Activated CD4-positive, CD25-positive, alpha-beta regulatory T cell (primary cell): ENCODE measurements at places on chromosomes 3 and 15.

- DNase-seq = no peak
Observed at GRCh38 chr3:133277813-133278212, 122.0 kb upstream of the BFSP2 start.

DNA sequence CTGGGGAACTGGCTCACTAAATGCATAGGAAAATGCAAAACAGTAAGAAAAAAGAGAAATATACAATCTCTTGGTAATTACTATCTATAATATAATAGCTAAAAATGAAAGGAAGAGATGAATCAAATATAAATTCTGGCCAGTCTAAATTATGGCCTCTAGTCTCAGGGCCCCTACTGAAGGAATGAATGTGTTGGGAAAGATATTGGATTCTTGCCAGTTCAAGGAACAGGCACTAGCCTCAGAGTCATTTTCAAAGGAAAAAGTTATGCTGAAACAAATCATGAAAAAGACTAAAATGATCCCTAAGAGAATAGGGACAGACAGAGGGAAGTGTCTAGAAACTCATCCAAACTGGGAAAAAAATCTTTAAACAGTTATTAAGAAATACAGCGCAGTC, 62.4 kb downstream of the C3orf80 start:
- DNase-seq = no peak

DNA sequence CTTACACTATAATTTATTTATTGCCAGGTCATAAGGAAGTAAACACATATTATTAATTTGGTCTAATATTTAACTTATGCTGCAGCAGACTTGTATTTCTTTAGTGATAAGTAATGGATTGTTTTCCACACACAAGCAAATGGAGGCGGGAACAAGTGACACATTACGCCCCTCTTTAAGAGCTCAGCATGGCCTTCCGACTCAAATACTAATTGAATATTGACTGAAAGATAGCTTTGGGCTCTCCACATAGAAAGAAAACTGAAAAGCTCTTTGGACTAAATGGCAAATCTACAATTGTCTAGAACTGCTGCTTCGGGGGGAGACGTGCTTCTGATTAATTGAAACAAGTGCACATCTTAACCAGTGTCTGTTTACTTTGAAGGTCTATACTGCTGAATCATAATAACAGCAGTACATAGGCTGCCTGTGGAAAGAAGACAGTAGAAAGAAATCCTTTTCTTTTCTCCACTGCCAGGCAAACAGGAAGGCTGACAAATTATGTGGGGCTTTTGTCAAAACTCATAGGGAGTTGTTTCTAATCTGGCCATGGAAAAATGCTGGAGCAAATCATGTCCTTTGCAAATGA, 15.9 kb downstream of the CADPS start:
- DNase-seq = no peak

DNA sequence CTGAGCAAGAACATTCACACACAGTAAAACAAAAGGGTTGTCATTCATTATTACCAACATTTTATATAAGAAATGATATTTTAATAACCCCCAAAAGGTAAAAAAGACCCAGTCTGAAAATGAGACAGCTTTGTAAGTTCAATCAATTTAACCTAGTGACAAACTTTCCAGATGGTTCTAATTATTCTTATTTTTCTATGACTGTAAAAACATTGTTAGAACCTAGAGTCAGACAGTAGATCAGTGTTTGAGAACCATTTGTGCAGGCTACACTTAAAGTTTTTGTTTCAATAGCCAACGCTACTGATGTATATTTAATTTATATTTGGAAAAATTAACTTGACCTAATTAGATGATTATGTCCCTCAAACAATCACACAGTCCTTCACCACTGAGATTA, 708.4 kb upstream of the CBLB start:
- DNase-seq = no peak

DNA sequence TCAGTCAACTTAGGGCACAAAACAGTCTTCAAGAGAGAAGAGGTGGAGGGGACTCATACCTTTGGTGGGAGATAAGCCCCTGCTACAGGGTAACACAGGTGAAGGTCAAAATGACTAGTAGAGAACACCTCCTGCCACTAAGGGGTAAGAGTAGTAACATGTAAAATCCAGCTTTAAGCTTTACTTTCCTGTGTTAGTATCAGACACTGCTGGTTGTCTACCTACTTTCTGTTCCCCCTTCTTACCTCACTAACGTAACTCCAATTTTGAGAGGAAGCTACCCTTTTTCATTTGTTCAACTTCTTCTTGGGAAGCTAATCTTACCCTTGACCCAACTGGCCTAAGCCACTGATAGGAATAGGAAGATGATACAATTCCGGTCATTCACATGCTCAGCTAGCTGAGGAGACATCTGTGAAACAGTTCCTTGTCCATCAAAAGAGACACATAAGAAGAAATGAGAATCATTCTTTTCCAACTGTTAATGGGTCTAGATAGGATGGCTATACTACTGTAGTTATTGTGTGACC, 826.8 kb upstream of the CFAP20DC start:
- no peak for DNase-seq

DNA sequence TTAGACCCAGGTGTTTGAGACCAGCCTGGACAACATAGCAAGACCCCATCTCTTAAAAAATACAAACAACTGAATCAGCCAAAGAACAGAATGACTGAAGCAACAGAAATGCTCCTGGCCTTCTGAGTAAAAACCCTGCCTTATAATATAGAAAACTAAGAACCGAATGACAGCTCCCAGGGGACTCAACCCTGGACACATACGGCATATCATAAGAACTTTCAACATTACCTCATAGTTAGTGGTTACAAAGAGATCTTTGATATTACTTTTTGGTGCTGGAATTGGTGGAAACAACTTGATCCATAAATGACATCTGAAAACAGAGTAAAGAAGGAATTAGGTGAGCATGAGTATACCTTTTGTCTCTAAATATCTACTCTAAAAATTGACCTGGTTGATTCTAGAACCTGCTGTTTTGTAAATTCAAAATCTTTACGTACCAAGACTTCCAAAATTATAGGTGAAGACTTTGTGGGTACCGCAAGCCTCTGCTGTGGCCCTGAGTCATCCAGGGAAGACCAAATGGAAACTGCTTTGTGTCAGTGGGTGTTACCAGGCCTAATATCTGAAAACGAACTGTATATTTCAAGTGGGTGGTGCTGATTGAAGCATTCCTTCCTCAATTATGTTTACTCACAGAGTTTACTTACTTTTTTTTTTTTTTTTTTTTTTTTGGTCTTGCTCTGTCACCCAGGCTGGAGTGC, 35.5 kb downstream of the IL5RA start:
- no peak for DNase-seq

- no peak for DNase-seq
Observed at GRCh38 chr3:48532271-48532976, 24.2 kb downstream of the PFKFB4 start.

DNA sequence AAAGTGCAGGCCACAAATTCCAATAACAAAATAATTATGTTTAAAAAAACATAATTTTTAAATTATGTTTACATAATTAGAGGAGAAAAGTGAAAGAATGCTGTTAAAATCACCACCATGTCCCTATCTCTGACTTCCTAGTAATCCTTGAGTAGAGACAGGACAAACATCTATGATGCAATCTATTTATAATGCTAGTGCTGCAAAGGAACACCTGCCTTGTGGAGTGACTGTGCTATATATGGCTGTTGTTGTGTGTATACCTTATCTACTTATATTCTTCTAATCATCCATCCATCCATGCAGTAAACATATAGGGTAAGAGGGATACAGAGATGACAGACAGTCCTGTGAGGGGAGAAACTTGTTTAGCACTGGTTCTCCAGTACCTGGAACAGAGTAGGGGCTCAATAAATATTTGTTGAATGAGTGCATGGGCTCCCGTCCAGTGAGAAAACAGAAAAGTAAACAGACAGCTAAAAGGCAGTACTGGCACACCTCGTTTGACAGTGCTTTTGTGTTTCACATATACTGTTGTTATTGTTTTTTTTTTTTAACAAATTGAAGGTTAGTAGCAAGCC, 229.3 kb upstream of the UBE2E1 start:
- no peak for DNase-seq

DNA sequence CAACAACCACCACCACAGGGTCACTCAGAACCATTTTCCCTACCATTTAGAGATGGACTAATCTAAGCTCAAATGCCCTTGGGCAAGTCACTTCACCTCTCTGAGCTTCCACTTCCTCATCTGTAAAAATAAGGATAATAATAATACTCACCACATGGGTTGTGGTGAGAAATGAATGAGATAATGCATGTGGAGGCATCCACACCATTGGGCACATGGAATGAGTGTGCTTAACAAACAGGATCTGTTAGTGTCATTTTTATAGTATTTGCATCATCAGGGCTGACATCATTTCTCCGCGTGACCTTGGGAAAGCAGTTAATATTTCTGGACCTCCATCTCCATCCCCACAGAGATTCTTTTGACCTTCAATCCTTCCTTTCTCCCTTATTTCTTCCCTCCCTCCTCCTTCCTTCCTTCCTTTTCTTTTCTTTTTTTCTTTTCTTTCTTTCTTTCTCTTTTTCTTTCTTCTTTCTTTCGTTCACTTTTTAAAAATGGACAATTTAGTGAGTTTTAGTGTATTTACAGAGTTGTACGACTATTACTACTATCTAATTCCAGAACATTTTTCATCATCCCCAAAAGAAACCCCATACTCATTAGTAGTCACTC, 7.7 kb upstream of the RFT1 start:
- DNase-seq = no peak

- DNase-seq = no peak
Observed at GRCh38 chr3:183310936-183311335, 57.9 kb downstream of the B3GNT5 start.

GRCh38 chr15:53808058-53808706, 48.7 kb upstream of the WDR72 start:
- DNase-seq = no peak

DNA sequence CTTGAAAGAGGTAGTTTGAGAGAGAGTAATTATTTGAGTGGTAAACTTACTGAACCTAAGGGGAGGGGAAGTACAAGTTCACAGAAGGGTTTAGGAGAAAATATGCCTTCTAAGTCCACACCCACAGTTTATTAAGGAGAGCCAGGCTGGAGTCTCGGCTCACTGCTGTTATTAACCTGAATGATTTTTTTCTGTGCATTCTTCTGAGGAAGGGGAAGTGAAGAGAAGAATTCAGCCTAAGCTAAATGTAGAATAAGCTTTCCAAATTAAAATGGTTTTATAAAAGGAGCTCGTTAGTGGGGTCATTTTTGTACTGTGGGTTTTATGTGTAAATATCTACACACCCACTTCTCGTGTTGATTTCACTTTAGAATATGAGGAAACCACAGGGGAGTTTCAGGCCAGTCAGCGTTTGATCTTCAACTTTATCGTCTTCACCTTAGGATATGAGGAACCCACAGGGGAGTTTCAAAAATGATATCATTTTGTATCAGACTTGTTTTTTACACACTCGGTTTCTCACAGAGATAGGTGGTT, 1.5 kb downstream of the WHAMM start:
- DNase-seq = no peak

GRCh38 chr15:57297163-57297593, 79.1 kb upstream of the CGNL1 start:
- no peak for DNase-seq

DNA sequence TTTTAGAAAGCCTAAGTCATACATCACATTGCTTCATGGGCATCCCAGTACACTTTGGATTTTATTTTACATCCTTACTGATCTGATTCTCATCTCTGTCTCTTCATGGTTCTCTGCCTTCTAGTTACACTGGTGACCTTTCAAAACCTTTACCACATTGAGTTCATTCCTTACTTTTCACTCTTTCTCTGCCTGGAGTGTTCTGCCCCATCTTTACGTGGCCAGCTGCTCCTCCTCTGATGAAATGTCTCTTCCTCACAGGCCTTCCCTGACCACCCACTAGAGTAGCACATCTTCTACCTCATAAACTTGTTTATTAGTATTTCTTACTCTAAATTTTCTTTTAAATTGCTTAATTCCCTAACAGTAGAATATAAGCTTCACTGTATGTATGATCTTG, 17.7 kb downstream of the CTNNB1 start:
- no peak for DNase-seq

- DNase-seq = no peak
Observed at GRCh38 chr3:20264900-20265567, 79.0 kb upstream of the SGO1 start.

DNA sequence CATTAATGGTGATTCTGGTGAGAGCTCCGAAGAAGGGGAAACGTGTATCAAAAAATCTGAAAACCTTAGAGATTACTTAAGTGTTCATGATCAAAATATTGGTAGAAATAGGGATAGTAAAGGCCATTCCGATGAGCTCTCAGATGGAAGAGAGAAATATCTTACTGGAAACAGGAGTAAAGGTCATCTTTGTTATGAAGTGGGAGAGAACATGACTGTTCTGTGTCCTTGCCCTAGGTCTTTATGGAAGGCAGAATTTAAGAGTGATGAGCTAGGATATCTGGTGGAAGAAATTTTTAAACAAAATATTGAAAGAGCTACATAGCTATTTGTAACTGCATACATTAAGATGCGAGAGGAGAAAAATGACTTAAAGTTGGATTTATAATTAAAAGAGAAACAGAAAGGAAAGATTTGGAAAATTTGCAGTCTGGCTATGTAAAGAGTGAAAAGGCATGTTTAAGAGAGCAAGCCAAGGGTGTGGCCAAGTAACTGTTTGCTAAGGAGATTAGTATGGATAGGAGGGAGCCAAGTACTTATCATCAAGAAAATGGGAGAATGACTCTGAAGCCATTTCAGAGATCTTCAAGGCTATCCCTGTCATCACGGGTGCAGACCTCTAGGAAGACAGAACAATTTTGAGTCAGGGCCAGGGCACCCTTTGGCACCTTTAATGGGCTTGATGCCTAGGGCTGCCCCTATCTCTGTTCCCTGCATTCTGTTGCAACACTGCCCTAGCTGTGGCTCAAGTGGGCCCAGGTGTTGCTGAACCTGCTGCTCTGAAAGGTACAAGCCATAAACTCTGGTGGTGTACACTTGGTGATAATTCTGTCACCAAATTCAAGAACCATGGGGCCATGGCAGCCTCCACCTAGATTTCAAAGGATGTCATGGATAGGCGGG, 27.3 kb downstream of the SLMAP start:
- DNase-seq = no peak

DNA sequence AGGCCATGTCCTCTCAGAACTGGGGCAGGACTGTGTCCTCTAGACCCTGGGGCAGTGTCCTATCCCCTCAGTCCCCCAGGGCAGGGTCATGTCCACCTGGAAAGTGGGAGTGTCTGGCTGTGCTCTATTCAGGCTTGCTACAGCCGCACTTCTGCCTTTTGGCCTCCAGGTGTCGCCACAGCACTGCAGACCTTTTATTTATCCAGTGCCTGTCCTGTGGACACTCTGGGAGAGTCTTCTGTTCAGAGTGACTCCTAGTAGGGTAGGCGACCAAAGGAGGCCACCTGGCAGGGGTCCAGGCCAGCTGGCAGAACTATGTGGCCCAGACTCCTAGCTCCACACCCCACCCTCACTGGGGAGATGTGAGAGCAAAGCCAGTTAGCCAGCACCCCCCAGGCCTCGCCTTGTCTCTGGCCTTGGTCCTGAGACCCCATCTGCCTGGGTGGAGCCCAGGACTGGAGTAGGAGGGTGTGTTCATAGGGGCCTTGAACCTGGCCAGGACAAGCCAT, 3.9 kb downstream of the TMIE start:
- DNase-seq = peak; percentile 21

GRCh38 chr3:46412786-46413298, 5.8 kb downstream of the CCRL2 start:
- no peak for DNase-seq

- DNase-seq = no peak
Observed at GRCh38 chr3:20916951-20917606, 731.1 kb upstream of the SGO1 start.
